ENCODE measurements at places on chromosomes 1 and 21.
A peak's percentile ranks its signal among the peaks of the same experiment; 100 is the strongest.

DNA sequence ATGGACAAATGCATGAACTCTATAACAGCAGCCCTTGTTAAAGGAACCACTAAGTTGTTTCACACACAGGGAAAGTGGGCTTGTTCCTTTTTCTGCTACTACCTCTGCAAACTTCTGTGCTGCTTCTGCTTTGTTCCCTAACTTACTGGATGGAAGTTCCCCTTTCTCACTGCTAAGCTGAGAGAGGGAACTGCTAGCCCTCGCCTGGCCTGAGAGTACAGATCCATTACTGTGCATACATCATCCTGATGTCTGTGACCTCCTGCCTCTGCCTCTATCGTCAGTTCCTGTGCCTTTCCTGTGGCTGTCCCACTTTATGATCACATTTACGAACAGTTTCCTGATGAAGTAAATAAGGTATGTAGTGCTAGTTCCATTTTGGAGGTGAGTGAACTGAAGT lies 3.5 kb downstream of the GNAT2 start:
- no peak for DNase-seq

DNA sequence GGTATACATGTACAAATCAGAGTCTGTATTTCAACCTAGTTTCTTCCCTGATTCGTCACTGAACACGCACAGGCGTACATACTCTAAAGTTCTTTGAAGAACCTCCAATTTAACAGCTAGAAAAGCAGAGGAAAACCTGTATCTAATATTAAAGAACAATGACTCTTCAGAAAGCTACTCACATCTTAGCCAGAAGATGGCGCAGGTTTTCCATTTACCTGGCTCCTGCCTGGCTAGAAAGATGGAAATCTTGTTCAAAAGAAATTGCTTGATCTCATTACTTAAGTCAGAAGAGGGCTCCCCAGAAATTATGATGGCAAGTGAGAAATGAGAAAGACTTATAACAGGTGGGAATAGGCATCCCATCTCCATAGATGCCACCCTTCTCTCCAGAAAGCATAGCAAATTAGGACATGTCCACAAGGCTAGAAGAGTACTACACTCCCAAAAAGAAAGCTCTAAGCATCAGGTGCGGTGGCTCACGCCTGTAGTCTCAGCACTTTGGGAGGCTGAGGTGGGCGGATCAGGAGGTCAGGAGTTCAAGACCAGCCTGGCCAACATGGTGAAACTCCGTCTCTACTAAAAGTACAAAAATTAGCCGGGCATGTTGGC lies 19.0 kb upstream of the L1TD1 start:
- peak; percentile 49 for DNase-seq

- no peak for DNase-seq
Measured at GRCh38 chr21:42806509-42807140, 72.7 kb downstream of the WDR4 start.

DNA sequence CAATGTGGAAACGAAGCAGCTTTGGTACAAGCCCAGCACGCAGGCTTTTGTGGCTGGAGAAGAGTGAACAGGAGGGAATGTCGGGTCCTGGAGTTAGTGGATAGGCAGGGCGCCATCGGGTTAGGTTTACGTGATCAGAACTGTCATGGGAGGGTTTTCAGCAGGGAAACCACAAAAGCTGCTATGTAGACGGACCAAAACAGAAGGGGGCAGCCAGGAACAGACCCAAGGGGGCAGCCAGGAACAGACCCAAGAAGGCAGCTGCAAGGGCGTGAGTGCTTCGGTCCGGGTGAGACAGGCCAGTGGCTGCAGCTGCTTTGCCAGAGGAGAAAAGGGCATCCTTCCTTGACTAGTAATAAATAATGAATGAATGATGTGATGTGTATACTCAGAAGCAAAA lies 77.5 kb upstream of the KIF1B start:
- no peak for DNase-seq

- DNase-seq: no peak
Measured at GRCh38 chr1:243455760-243456651, 200.2 kb downstream of the SDCCAG8 start.

DNA sequence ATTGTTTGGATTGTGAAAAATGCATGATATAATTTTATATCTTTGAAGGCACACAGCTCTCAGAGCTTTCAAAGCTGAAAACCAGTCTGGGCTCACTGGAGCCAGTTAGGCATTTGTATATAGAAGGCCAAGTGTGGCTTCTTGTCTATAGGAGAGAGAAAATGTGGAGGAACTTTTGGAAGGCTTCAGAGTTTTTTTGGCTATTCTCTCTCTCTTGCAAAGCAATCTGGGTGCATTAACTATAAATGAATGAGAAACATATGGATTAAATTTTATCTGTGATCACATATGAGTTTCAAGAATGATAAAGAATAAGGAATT lies 216.7 kb upstream of the HOOK1 start:
- no peak for DNase-seq

GRCh38 chr1:117600325-117600943 lies 5.4 kb upstream of the TENT5C start:
- DNase-seq: no peak

DNA sequence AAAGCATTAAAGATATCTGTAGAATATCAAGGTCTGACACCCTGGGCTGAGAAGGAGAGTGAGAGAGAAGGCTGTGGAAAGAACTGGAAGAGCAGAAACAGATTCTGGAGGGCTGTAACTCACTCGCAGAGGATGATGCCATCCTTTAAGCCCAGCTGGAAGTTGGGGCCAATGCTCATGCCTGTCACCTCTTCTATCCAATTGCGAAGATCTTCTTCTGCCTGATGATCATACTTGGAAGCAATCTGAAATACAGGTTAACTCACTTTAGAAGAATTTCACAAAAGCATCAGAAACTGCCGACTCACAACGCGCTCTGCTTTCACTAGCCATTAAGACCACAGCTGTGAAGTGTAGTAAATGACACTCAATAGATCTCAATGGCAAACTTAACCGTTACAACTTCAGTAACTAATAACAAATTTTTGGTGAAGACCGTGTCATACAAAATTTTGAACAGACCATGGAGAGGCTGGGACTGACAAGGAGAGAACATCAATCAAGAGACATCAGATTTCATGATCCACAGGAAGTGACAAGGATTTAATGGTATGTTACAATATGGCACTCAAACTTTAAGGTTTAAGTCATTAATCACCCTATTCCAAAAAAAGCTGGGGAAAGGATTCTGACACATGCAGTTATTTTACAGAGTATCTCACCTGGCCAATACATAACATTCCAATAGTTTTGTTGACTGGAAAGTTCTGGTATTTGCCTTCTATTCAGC lies 23.5 kb downstream of the CNN3 start:
- no peak for DNase-seq

- DNase-seq: no peak
Measured at GRCh38 chr1:156244126-156244525, 2.1 kb downstream of the BGLAP start.

DNA sequence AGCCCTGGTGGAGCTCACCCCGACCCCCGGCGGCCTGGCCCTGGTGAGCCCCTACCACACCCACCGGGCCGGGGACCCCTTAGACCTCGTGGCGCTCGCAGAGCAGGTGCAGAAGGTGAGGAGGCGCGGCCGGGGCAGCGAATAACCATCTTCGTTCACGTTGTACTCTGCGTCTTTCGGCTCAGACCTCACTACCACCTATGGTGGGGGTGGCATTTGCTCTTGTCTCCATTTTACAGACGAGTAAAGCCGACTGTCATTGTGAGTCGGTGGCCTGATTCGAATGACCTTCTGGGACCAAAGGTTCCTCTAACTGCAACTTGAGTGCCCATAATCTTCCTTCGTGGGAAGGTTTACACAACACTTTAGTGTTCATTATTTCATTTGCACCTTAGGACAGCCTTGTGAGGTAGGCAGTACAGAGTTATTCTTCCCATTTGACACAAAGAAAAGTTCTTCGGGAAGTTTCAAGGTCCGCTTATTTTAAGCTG lies 506 bp downstream of the C1orf50 start:
- DNase-seq: no peak

- DNase-seq: no peak
Measured at GRCh38 chr1:77544845-77545244, 137.6 kb downstream of the ZZZ3 start.

- no peak for DNase-seq
Measured at GRCh38 chr1:27137544-27138075, 17.3 kb downstream of the SLC9A1 start.

DNA sequence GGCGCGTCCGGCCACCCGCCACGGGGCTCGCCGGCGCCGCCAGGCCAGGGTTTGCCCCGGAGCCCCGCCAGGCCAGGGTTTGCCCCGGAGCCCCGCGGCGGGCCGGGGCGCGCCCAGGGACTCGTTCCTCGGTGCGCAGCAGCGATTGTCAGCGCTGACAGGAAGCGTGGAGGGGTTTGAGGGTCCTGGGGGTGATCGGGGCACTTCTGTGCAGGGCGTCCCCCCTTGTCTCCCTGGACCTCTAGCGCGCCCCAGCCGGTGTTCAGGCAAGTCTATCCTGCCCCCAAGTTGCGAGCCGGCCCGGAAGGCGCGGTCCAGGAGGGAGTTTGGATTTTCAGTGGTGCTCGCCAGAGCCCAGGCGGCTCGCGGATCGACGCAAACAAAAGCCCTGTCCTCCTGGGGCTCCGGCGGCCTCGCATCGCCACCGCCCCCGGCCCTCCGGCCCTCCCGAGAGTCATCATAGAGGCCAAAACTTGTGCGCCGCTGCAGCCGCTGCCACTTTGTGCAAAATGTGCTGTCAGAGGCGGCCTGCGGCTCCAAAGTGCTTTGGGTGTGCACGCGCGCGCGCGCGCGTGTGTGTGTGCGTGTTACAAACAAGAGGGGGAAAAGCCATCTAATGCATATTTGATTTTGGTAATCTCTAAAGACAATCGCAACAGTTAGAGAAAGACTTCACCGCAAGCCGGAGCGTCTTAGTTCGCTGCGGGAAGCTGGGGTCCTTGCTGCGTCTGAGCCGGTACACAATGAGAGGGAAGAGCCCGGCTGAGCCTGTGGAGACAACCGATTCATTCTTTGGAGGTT lies 1.0 kb downstream of the ROR1 start:
- DNase-seq: no peak

- no peak for DNase-seq
Measured at GRCh38 chr1:239703075-239703474, 316.7 kb downstream of the CHRM3 start.
